A549 treated with DMSO at 1 μM for 4 hours (cell line): ENCODE measurements at places on chromosomes 6 and 20. TPM values are rescaled to one million over a fixed set of nuclear protein-coding genes. Genes with fewer than 3 reads are reported as not detected.

Gene SRXN1
- total RNA-seq = 292 to 349 TPM (median 329 TPM) in 5 replicates

Gene NRSN1
- total RNA-seq = not detected in 5 replicates

Gene OR2B6
- 0.17 to 0.25 TPM (median 0.17 TPM) in 3 of 5 replicates, not detected in the others for total RNA-seq

Gene GPR31
- total RNA-seq = not detected in 5 replicates

Gene WFDC10B
- not detected in 5 replicates for total RNA-seq

Gene LHFPL5
- total RNA-seq = 0.11 to 0.34 TPM (median 0.16 TPM) in 4 of 5 replicates, not detected in the other
